ENCODE measurements at places on chromosomes 1 and 21.

DNA sequence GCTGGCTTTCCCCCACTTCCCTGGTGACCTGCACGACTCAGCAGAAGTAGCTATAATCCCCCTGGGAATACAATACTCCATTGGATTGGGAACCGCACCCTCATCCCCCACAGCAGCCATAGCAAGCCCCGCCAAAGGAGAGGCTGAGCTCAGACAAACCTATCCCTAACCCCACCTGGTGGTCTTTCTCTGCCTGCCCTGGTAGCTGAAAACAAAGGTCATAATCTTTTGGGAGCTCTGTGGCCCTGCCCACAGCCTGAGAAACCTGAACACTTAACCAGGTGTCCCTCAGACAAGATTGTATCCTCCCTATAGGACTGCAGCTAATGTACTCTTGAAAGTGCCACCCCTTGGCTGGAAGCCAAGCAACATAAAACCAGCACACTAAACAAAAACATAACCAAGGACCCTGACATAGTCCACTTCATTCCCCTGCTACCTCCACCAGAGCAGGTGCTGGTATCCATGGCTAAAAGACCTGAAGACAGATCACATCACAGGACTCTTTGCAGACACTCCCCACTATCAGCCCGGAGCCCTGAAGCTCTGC is 71.6 kb upstream of the RUNX1 start:
- DNase-seq: no peak

GRCh38 chr1:196651637-196652215 is at the start of gene CFH:
TSS of gene CFH (plus strand) at chr1:196652043. CDS start at chr1:196652118, 75 bp downstream.
- no peak for DNase-seq

DNA sequence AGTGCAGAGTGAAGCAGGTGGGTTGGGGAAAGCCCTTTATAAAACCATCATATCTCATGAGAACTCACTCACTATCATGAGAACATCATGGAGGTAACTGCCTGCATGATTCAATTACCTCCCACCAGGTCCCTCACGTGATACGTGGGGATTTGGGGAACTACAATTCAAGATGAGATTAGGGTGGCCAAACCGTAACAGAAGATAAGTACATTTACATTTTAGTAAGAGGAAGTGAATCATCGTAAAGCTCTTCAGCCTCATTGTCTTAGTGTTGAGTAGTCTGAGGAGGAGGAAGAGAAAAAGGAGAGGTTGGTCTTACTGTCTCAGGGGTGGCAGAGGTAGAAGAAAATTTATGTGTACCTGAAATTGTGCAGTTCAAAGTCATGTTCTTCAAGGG is 1053.4 kb upstream of the ADGRL4 start:
- DNase-seq: no peak

DNA sequence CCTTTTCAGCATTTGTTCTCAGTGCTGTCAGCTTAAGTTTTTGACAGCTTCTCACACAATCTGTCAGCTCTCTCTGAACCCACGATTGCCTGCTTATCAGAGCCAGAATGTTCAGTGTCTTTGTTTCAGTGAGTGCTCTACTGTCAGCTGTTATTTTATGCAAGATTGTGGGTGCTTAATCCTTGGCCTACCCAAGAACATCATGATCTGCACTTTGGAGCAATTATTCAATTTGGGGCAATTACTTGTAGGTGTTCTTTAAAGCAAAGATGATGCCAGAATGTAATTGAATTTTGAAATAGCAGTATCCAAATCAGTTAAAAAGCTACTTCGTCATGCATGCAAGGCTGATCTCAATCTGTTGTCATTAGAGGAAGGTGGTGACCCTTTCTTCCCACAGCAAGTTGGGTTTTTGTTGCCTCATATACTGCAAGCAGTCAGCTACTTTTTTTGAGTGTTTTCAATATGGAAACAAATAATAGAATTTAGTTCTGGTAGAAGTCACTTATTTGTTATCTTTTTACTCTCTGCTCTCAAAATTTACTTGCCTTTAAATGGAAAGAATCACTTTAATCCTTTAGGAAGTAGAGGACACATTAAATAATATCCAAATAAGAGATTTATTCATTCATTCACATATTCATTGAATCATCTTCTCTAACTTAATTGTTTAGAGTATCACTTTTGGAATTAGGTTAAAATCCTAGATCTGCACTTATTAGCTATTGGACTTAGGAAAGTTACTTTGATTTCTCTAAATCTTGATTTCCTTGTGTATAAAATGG is 253.5 kb upstream of the CACYBP start:
- no peak for DNase-seq

- no peak for DNase-seq
These were observed 70.6 kb upstream of the GCLM start for GRCh38 chr1:93979718-93980319.

- DNase-seq: no peak
These were observed 40.4 kb downstream of the ST3GAL3 start for GRCh38 chr1:43747736-43748135.

DNA sequence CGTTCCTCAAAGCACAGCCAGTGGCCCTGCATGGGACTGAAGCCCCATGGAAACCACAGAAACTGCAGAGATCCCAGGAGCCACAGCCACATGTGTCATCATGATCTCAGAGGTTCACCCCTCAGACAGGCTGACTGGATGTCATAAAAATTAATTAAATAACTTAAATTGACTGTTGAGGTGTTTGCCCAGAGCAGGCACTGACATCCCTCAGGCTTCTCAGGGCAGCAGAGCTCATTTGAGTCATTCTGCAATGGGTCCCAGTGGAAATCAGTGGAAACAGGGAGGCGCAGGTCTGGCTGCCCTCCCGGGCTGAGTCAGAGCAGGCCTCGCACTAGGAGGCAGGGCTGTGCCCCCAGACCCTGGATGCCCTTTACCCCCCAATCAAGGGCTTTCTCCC is 135.1 kb downstream of the CDC7 start:
- DNase-seq: no peak

DNA sequence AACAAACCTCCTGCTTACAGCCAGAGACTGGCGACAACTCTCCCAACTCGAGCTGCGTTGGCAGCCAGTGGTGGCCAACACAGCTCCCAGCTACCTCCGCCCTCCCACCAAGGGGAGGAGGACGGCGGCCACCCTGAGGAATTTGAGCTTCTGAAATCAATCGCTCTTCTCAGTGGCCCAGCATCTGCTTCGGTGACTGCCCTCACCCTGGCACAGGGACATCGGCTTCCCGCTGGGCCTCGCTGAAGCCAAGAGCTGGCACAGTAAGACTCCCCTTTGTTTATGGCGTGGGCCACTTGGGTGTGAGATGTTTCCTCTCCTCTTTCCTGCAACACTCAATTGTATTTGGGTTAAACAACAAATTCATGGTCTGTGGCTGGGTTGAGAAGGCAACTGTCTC is 136.2 kb downstream of the ZBTB18 start:
- no peak for DNase-seq

GRCh38 chr1:44512313-44512885 is 107.3 kb downstream of the RNF220 start:
- no peak for DNase-seq

DNA sequence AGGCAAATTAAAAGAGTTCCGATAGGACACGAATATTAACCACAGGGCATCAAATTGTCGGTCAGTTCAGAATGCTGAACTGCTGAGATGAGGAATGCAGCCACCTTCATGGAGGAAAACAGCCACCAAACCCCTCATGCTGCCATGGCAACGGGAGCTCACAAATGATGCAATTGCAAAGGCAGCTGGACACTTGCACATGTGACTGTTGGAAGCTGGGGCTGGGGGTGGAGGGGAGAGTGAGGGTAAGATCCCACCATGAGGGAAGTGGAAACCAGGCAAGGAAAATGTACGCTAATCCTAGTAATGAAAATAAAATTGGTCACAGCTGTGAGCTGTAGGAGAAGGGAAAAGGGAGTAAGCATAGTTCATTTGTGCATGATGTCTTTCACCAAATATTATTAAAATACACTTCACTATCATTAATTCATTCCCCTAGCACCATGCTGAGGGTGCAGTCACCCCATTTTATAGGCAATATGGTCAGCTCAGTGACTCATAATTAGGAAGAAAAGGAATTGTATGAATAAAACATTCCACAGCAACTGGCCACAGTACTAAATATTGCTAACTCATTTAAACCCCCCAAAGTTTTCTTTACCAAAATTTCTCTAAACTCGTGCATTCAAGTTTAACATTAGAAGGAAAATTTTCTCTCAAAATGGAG is 15.3 kb downstream of the BECN2 start:
- no peak for DNase-seq

DNA sequence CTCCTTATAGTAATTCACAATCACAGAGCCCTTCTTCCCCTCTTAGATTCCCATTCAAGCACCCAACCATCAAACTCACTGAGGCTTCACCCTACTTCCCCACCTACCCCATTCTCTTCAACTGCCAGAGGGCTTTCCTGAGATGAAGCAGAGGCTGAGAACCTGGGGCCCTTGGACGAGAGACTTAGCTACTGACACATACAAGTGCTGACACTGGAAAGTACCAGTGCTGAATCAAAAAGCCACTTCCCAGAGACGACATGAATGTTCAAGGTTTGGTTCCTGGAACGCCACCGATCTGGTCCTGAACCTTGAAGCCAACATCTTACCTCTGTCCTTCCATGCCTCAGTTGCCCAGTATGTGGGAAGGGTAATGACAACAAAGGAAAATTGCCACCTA is 16.6 kb upstream of the RAP1A start:
- no peak for DNase-seq

GRCh38 chr1:154075746-154076145 is 79.1 kb downstream of the NUP210L start:
- DNase-seq: no peak

DNA sequence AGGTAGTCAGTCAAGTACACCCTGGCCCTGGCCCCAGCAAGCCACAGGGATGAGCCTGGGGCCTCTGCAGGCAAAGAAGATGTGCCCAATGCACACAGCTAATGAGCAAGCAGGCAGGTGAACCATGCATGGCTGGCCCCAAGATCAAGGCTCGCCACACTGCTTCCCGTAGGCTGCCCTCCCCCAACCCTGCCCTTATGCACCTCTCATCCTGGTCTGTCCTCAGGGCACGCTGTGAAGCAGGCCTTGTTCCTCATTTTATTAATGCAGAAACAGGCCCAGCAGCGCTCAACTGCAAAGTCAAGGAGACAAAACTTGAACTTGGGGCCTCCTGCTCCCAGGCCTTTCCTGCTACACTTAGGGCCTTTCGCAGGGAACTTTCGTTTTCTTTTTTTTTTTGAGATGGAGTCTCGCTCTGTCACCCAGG is 35.6 kb upstream of the ID3 start:
- no peak for DNase-seq

DNA sequence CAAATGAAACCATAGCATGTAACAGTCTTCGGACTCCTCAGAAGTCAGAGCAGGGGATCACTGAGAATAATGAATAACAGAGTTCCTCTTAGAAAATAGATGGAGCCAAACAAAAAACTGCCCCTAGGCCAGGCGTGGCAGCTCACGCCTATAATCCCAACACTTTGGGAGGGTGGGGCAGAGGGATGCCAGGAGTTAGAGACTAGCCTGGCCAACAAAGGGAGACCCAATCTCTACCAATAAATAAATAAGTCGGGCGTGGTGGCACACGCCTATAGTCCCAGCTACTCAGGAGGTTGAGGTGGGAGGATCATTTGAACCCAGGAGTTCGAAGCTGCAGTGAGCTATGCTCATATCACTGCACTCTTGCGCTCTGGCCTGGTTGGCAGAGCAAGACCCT is 58.5 kb upstream of the SERTAD4 start:
- no peak for DNase-seq

DNA sequence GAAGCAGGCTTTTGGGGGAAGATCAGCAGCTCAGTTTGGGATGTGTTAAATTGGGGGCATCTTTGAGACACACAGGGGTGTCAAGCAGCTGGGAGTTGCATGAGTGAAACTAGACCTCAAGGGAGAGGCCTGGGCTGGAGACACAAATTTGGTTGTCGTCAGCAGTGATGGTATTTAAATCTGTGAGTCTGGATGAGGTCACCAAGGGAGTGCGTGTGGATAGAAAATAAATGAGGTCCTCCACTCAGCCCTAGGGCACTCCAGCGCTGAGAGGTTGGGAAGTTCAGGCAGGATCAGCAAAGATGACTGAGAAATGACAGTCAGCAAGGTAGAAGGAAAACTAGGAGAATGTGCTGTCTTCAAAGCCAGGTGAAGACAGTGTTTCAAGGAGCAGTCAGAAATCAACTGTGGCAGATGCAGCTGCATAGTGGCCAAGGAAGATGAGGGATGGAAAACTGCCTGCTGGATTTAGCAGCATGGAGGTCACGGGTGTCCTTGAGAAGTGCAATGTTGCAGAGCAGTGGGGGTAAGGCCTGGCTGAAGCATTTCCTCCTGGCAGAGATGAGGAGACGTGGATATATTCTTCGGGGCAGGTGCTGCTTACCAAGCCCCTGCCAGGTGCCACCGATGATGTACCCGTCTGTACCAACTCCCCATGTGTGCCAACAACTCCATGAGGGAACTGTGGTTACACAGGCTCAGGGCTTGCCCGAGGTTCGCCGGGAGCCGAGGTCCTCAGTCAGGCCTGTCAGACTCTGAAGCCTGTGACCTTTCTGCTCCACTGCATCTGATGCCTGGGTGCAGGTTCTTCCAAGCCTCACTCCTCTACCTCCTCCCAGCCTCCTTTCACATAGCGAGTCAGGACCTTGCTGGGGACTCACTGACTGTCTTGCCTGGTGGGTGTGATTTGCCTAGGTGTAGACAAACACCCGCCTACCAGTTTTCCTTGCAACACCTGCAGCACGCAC is 11.3 kb downstream of the MAP7D1 start:
- DNase-seq: no peak

- no peak for DNase-seq
These were observed 19.3 kb downstream of the HAO2 start for GRCh38 chr1:119387858-119388257.

DNA sequence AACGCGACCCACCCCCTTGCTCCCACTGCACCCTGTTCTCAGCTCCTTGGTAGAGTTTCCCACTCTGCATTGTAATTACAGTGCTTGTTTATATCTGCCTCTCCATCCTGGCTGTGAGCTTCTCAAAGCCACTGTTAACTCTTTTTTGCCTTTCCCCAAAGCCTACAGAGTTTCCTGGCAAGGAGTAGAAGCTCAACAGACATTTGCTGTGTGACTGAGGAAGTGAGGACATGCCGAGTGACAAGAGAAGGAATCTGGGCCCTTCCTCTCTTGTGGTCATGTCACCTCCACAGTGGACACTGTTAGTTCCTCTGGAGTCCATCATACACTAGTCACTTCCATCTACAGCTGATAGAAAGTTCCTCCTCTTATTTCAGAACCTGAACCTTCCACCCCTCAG is 6.1 kb upstream of the IGSF8 start:
- no peak for DNase-seq

- DNase-seq: no peak
These were observed 5.7 kb upstream of the ARHGEF19 start for GRCh38 chr1:16218014-16218673.

- DNase-seq: no peak
These were observed 397.4 kb downstream of the PTPRU start for GRCh38 chr1:29633771-29634170.

Measured in stimulated activated CD8-positive, alpha-beta memory T cell treated with anti-CD3 and anti-CD28 coated beads, Interleukin-15, amount 100 ng/mL, for 1 hour (primary cell).